Activated CD4-positive, alpha-beta T cell treated with anti-CD3 and anti-CD28 coated beads, Interleukin-2, amount 50 U/mL, for 48 hours (primary cell): ENCODE measurements at places on chromosomes 12 and 14.

DNA sequence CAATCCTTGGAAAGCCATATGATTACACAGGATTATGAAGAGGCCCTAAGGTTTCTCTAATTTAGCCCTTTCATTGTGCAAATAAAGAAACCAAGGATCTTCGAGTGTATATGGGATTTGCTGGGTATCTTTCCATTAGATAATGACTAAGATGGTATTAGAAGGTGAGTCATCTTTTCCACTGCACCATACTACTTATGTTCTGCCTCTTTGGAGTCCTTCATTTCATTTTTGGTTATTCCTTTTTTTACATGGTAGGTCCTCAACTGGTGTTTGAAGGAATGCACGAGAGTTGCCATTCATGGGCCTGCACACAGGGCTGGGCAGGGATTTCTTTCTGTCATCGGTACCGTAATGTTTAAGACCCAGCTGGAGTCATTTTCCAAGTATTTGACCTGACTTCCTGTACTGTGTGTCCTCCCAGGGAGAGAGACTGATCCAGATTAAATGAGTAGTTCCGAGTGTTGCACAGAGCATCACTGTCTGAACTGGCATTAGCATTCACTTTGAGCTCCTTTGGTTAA, 85.7 kb downstream of the BORCS5 start:
- DNase-seq = no peak

GRCh38 chr14:99552572-99553216, 51.3 kb downstream of the CCDC85C start:
- no peak for DNase-seq

DNA sequence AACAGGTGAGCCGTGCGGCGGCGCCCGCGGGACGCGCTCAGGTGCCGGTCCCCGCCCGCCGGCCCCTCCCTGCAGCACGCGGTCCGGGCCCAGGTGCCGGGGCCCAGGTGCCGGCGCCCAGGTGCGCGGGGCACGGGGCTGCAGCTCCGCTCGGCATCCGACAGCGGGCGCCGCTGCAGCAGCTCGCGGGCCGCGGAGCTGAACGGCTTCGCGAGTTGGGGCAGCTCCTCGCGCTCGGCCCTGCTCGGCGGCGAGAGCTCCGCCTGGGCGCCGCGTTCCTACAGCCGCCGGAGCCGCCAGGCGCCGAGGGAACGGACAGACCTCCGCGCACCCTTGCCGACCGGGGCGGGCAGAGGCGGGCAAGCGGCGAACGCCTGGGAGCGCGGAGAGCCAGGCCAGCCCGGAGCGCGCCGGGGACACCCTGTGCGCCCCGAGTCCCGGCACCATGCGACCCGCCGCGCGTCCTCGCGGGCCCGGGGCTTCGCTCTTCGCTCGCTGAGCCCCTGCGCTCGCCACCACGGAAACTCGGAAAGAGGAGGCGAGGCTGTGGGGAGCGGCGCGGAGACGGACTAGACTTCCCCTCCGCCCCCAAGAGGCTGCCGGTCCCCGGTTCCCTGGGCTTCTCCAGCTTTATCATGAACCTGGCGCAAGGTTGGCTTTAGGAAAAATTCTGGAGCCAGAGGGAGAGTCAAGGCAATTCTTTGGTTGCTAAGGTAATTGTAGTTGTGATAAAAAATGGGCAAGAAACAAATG, at the start of gene RGS6:
TSS of gene RGS6 (plus strand) at position 201 of the 753 bp plus-strand sequence.
- DNase-seq = peak; percentile 18

DNA sequence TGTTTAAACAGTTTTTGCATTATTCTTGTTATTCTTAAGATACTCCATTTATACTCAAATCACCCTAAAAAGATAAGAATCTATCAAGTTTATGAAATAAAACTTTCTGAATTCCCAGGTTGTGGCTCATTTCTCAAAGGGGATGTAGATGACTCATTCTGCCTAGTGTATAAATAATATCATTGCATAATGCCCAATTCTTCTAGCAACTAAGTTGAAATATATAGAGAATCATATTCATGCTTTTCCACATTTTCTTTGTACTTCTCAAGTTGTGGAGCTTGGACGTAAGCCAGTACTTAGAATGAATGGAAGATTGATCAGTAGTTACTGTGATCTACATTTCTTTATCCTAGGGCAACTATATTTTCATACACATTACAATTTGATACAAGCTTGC, 201.1 kb downstream of the PPFIA2 start:
- DNase-seq = no peak

DNA sequence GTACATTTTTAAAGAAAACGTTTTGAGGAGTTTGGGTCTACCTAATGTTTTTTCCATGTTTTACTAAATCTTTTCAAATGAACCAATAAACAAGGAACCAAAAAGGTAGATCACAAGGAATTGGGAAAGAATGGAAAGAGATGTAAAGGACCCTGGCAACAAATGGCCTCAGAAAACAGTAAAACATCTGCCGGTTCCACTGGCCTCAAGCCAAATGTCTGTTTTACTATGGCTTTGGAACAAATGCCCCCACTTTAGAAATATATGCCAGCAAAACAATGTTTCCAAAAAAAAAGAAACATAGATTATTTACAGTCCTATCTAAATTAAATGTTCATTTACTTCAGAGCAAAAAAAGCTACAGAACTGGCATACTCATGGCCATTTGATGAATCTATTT, 3.0 kb downstream of the TRMT5 start:
- DNase-seq = no peak

DNA sequence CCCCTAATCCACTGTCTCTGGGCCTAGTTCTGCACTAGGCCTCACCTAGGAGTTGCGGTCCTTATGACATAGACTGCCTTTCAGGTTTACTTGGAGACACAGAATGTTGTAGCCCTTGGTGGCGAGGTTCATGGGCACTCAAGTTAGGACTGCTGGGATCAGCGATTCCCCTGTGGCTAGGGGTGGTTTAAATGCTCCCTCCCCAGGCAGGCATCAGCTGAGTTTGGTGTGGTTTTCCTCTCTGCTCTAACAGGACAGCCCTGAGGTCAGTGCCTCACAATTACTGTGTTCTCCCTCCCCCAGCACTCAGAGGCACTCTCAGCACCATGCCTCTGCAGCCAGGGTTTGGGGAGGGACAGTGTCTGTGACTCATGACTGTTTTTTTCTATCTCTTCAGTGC, 22.2 kb upstream of the RDH16 start:
- DNase-seq = no peak

GRCh38 chr12:27583057-27583797, 59.2 kb downstream of the PPFIBP1 start:
- no peak for DNase-seq

- DNase-seq = no peak
Observed at GRCh38 chr12:15278816-15279658, 43.3 kb upstream of the PTPRO start.

DNA sequence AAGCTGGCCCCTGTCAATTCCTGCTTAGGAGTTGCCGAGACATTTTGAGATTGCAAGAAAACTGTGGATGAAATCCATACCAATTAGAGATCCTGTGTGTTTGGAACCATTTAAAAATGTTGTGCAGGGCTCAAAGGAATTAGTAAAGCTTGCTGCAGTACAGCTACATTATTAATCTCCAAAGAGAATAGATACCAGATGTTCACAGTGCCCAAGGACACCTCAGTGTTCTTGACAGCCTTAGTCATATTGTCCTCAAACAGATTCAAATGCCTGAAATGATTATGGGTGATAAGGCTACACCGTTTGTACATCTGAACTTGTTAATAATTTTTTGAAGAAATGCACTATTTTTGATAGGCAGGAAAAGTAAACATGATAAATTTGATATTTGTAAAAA, 164.6 kb downstream of the MSRB3 start:
- DNase-seq = no peak

- no peak for DNase-seq
Observed at GRCh38 chr12:127728285-127728684, 538.7 kb upstream of the TMEM132C start.

GRCh38 chr12:685388-685787, 22.1 kb upstream of the NINJ2 start:
- DNase-seq = peak; percentile 55

GRCh38 chr12:92259696-92260251, 114.1 kb upstream of the BTG1 start:
- no peak for DNase-seq

- DNase-seq = peak; percentile 56
Observed at GRCh38 chr12:121990692-121991603, 30.7 kb upstream of the BCL7A start.

- DNase-seq = no peak
Observed at GRCh38 chr14:94562022-94562421, 780 bp downstream of the SERPINA4 start.

DNA sequence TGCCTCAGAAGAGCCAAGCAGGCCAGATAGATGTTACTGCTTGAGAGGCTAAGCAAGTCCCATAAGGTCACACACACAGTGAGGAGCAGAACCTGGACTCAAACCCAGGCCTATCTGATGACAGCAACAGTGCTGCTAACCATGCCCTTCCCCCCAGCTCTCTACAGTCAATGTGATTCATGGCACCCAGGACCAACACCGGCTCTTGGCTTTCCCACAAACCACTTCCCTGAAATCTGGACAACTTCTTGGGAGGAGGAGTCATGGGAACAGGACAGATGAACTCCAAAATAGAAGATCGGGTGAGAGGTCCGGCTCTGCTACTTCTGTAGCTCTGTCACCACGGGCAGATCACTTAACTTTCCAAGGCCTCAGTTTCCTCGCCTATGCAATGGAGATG, 716 bp upstream of the PTGDR start:
- no peak for DNase-seq

DNA sequence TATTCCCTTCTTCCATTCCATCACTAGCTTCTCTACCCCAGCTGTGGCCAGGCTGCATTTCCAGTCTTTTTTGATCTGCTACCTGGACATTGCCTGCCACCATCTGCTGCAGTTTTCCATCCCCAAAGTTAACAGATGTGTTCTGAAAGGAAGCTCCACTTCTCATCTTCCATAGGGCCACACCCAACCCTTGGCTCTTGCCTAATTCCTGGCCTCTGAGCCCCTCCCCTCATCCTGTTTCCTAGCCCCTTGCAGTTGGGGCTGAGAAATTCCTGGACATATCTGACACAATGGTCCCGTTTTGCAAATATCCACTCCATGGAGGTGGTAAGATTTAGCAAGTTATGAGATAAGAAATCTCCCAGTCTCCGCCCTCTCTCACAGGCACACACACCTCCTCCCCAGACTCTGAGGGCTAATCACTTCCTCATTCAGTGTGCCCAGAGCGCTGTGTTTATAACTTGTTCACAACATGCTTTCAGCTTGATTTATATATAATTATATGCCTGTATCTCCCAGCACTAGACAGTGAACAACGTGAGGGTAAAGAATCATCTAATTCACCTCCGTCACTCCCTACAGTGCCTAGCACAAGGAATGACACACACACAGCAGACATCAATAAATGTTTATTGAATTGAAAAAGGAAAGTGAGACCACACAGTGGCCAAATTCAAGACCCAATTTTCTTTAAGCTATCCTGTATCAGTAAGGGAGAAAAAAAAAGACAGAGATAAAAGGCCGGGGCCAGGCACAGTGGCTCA, 13.4 kb downstream of the SMUG1 start:
- no peak for DNase-seq
